ENCODE measurements at places on chromosomes 5 and 9. TPM values are rescaled to one million over a fixed set of nuclear protein-coding genes. Genes with fewer than 3 reads are reported as not detected.

TMEM252 gene
- not detected for total RNA-seq

SPOCK1 gene
- total RNA-seq, result 6.1 TPM

TSSK1B gene
- not detected for total RNA-seq

BTNL8 gene
- 2.8 TPM for total RNA-seq

TNFSF8 gene
- total RNA-seq, result 19.2 TPM

DNA sequence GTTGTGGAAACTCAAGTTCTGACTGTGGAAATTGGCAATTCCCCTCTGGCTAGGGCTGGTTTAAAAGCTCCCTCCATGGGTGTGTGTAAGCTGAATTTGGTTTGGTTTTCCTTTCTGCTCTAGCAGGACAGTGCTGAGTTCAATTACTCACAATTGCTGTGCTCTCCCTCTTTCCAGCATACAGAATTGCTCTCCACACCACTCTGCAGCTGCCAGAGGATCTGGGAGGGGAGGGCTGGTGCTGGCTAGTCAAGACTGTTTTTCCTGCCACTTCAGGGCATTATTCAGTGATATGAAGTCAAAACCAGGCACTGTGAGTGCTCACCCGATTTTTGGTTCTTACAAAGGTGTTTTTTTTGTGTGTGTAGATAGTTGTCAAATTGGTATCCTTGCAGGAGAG, 336.9 kb upstream of the SLC24A2 start:
- no peak for DNase-seq
- no peaks in the 10 kb centered on the region for H3K36me3 ChIP-seq
- no peak overlapping the region for H3K4me3 ChIP-seq
- H3K27me3 ChIP-seq, result no peaks in the 10 kb centered on the region
- no peaks in the 10 kb centered on the region for H3K4me1 ChIP-seq

DNA sequence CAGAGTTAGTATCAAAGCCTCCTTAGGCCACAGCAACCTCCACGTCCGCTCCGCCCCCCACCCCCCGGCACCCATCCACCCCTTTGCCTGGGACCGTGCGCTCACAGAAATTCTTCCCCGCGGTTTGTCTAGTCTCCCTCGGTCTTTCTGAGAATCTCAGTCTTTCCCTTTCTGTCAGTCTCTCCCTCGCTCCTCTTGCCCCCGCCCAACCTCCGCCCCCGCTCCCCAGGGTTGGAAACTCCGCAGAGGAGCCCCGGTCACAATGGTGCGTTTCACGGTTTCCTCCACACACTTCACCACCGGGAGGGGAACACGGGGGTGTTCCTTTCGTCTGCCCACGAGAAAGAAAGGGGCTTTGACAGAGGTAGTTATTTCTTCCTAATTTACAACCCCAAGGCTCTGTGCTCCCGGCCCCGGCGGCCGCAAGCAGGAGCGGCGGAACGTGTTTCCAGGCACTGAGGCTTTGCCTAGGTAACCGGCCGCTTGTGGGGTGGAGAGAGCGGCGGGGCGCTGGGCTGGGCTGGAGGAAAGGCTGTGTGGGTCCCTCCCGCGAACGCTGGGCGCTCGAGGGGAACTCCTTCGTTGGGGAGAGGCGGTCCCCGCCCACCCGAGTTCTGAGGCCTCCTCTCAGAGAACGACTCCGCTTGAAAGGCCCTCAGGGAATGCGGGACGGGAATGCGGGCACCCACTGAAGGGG, 2.1 kb downstream of the NR4A3 start:
- DNase-seq, result peak; percentile 88
- peaks cover 26% of the 10 kb centered on the region for H3K4me1 ChIP-seq

DNA sequence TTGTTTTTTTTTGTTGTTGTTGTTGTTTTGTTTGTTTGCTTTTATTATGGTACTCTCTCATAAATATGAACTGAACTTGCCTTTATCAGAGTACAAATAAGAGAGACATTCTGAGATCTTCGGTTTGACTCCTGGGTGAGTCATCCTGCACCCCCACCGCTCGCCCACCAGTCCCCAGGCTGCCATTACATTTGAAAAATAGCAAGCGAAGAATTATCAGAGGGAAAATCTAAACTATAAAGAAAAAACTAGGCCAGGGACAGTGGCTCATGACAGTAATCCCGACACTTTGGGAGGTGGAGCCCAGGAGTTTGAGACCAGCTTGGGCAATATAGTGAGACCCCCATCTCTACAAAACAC, 122.1 kb upstream of the MAP3K1 start:
- H3K4me3 ChIP-seq, result no peak overlapping the region
- no peak for DNase-seq
- no peaks in the 10 kb centered on the region for H3K27me3 ChIP-seq
- H3K36me3 ChIP-seq, result no peaks in the 10 kb centered on the region

GRCh38 chr9:99626426-99626825, 195.3 kb upstream of the NR4A3 start:
- H3K27me3 ChIP-seq, result no peaks in the 10 kb centered on the region
- no peak overlapping the region for H3K27ac ChIP-seq
- no peak for DNase-seq
- no peaks in the 10 kb centered on the region for H3K36me3 ChIP-seq

DNA sequence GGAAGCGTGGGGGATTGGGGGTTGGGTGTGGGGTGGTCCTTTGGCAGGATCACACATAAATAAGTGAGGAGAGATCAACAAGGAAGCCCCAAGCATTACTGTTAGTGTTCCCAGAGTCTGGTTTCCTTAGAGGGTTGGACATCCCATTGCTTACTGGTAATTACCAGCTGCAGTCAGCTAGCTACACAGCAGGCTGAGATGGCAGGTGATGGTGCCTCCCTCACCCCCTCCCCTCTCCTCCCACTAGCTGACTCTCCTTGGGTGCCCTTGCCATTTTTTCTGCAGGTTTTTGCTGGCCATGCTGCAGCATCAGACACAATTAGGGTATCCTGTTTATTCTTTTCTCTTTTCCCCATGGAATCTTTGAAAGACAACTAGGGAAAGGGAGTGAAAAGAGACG, 107.5 kb upstream of the TLR4 start:
- no peaks in the 10 kb centered on the region for H3K27me3 ChIP-seq
- DNase-seq, result no peak
- no peak overlapping the region for H3K27ac ChIP-seq
- H3K4me3 ChIP-seq, result no peak overlapping the region
- H3K4me1 ChIP-seq, result no peaks in the 10 kb centered on the region

DNA sequence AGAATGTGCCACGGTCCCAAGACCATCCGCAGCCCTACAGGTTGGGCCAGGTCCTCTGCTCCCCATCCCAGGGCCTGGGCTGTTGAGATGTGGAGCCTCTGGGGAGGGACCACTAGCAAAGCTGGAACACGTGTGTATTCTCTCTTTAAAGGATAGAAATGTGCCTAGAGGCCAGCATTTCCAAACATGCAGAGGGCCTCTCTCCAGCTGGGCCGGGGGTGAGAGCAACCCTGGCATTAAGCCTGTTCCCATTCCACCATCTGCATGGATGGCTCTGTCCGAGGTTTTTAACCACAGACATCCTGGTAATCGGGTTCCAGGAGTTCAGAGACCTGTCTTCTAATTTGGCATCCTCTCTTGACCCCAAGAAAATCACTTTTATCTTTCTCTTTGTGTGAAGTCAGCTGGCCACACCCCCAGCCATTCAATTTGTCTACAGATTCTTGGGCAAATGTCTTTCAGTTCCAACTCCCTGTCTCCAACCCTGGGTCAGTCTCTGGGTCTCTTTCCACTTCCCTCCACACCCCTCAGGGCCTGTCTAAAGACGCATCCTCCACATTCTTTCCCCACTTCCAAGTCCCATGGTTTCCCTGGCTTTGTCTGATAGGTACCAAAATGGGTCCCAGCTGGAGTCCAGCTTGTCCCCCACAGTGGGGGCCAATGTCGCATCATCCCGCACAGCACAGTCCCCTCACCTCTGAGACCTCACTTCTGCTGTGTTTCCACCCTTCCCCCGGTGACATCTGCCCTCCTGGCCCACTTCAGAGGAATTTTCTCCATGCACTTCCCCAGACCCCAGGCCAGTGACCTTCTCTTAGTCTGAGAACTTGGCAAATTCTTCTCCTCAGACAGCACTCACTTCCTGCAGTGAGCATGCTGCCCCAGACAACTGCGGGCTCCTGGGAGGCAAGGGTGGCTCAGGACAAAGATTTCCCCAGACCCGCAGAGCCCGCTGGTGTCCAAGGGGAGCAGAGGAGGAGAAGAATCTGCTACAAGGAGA, 56.8 kb downstream of the PTPDC1 start:
- no peak for DNase-seq
- peaks cover 30% of the 10 kb centered on the region for H3K4me1 ChIP-seq
- H3K27ac ChIP-seq, result peak overlapping the region; percentile 51
- H3K36me3 ChIP-seq, result no peaks in the 10 kb centered on the region

DNA sequence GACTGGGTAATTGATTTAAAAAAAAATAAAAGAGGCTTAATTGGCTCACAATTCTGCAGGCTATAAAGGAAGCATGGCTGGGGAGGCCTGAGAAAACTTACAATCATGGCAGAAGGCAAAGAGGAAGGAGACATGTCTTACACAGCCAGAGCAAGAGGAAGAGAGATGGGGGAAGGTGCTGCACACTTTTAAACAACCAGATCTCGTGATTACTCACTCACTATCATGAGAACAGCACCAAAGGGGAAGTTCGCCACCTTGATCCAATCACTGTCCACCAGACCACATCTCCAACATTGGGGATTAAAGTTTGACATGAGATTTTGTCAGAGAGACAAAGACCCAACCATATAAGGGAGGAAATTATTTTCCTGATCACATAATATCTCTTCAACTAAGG, 138.8 kb upstream of the NR4A3 start:
- H3K4me3 ChIP-seq, result no peak overlapping the region
- no peak for DNase-seq
- H3K4me1 ChIP-seq, result no peaks in the 10 kb centered on the region
- H3K36me3 ChIP-seq, result no peaks in the 10 kb centered on the region

DNA sequence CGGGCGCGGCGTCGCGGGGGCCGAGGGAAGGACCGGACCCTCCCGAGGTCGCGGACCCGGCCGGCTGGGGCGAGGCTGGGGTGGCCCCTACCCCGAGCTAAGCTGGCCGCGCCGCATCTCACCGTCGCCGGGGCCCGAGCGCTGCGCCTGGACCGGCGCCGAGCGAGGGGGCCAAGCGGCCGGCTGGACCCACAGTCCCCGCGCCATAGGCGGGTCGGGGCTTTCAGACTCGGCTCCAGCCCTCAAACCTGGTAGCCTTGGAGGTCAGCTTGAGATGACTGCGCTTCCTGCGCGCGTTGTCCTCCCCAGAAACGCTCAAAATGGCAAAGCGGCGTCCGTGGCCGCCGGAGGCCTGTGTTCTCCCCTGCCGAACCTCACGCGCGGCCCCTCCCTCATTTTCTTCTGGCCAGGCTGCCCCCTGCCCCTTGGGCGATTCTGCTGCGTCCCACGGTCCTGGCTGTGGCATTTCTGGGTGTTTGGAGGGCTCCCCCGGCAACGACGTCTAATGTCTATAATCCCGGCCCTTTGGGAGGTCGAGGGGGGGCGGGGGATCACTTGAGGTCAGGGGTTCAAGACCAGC, 8.7 kb upstream of the GRIN1 start:
- H3K4me3 ChIP-seq, result peak overlapping the region; percentile 80
- H3K27me3 ChIP-seq, result peaks cover 4% of the 10 kb centered on the region
- H3K27ac ChIP-seq, result peak overlapping the region; percentile 85
- H3K4me1 ChIP-seq, result peaks cover 51% of the 10 kb centered on the region
- DNase-seq, result no peak

- no peaks in the 10 kb centered on the region for H3K4me1 ChIP-seq
- no peak overlapping the region for H3K4me3 ChIP-seq
- no peaks in the 10 kb centered on the region for H3K27me3 ChIP-seq
- no peak for DNase-seq
Observed at GRCh38 chr5:111494355-111494999, 17.9 kb downstream of the STARD4 start.

DNA sequence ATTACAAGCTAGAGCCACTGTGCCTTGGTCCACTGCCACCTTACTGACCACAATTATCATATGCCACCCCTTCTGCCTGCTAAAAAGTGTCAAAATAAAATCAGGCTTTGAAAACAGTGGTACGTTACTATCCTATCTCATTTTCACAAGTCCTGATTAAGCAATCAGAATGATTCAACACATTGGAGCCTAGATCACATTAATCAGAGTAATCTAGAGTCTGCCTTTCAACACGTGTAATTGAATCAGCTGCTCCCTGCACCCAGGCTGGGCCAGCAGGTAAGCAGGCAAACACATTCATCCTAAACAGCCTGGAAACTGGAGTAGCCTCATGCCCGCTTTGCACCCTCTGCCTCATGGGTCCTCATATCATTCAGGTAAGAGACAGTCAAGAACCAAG, 186.2 kb downstream of the DCP2 start:
- no peaks in the 10 kb centered on the region for H3K4me1 ChIP-seq
- no peak overlapping the region for H3K4me3 ChIP-seq

GRCh38 chr5:96812851-96813250, 5.1 kb upstream of the ERAP1 start:
- no peak overlapping the region for H3K27ac ChIP-seq
- H3K27me3 ChIP-seq, result no peaks in the 10 kb centered on the region
- no peak for DNase-seq
- no peak overlapping the region for H3K4me3 ChIP-seq
- peaks cover 7% of the 10 kb centered on the region for H3K4me1 ChIP-seq
- H3K36me3 ChIP-seq, result no peaks in the 10 kb centered on the region

GRCh38 chr9:108607607-108608006, 248.2 kb downstream of the ACTL7B start:
- no peak overlapping the region for H3K27ac ChIP-seq
- no peak for DNase-seq
- no peak overlapping the region for H3K4me3 ChIP-seq
- H3K27me3 ChIP-seq, result no peaks in the 10 kb centered on the region
- no peaks in the 10 kb centered on the region for H3K4me1 ChIP-seq

DNA sequence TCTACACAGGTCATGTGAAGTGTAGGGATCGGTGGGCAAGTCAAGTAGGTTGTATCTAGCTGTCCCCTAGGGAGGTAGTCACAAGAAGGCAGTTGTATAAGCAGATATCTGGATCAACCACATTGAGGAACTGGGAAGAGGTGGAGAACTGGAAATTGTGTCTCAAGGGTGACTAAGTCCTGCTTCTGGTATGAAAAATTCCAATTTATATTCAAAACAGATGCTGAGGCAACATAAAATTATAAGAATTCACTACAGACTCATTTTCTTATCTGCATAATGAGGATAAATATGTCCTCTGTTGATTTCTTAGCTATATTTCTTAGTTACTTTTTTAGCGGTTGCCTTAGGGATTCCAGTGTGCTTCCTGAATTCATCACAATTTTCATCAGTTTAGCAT, 46.8 kb downstream of the GALNT12 start:
- H3K4me1 ChIP-seq, result peaks cover 17% of the 10 kb centered on the region
- DNase-seq, result no peak
- no peaks in the 10 kb centered on the region for H3K36me3 ChIP-seq
- H3K27me3 ChIP-seq, result no peaks in the 10 kb centered on the region

DNA sequence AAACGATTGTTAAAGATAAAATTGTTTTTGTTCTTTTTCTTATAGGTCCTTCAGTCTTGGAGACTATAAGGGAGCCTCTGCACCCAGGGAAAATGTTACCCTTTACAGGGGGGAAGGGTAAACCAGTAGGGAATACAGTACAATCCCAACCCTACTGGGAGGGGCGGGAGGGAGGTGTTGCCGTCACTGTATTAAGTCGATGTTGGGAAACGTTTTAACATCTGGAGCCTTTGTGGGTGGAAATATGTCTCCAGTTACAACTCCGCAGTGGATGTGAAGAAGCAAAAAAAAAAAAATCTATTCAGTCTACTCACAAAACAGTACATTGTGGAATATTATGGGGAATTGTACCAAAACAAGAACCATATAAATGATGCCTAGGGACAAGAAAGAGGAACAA, 47.2 kb upstream of the FCHO2 start:
- H3K27ac ChIP-seq, result no peak overlapping the region
- no peak for DNase-seq
- peaks cover 3% of the 10 kb centered on the region for H3K36me3 ChIP-seq
- H3K4me1 ChIP-seq, result no peaks in the 10 kb centered on the region

- H3K36me3 ChIP-seq, result no peaks in the 10 kb centered on the region
- H3K27me3 ChIP-seq, result no peaks in the 10 kb centered on the region
- H3K4me1 ChIP-seq, result no peaks in the 10 kb centered on the region
- no peak for DNase-seq
- no peak overlapping the region for H3K4me3 ChIP-seq
Observed at GRCh38 chr9:89207026-89207425, 28.4 kb upstream of the SHC3 start.

Measured in spleen (tissue), 13 donors.